GM23338 (cell line): ENCODE measurements at places on chromosomes 3 and 15. TPM values are rescaled to one million over a fixed set of nuclear protein-coding genes. Genes with fewer than 3 reads are reported as not detected.

Gene GP9
- not detected in 2 replicates for total RNA-seq

Gene ZNF654
- total RNA-seq: 7.5 and 9.9 TPM in 2 replicates

Gene TMCO5A
- not detected in 2 replicates for total RNA-seq

Gene RFTN1
- 6.8 and 7.2 TPM in 2 replicates for total RNA-seq

DNA sequence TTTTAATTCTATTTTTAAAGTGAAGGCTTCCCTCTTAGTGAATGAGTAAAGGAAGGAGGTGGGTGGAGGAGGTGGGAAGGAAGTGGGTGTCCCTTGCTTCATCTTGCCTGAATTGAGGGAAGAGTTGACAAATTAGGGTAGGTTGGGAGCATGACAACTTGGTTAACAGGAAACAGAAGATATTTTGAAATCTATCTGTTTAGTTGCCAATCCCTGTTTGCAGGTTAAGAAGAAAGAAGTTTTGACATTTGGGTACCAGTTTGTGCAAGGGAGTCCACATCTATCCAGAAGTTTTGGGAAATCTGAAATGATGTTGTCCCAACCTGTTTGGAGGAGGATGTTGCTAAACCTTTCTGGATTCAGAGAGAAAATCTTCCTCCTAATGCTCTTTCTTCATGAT lies 204.1 kb upstream of the SUCLG2 start:
- DNase-seq: no peak

GRCh38 chr15:80804970-80805495 lies 25.9 kb downstream of the CEMIP start:
- DNase-seq: peak; percentile 21

GRCh38 chr15:63013052-63013808 lies 29.3 kb upstream of the TPM1 start:
- DNase-seq: no peak

DNA sequence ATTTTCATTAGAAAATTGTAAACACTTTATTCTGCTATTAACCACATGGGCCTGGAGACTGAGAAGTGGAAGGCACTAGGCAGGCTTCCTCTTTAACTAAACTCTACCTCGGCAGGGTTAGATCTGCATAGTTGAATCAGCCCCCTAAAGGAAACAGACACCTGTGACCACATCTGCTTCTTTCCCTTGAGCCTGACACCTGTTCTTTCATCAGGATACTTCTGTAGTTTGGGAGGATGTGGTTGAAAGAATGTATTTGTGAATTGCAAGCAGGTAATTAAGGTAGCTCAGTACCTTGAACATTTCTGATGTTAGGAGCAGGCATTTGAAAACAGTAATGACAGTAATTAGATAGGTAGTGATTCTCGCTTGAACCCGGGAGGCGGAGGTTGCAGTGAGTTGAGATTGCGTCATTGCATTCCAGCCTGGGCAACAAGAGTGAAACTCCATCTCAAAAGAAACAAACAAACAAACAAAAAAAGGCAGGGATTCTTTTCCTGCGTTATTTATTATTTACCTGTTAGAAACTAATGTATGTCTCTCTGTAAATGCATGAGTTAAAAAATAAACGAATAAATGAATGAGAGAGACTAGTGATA lies 468.5 kb downstream of the NLGN1 start:
- peak; percentile 83 for DNase-seq

DNA sequence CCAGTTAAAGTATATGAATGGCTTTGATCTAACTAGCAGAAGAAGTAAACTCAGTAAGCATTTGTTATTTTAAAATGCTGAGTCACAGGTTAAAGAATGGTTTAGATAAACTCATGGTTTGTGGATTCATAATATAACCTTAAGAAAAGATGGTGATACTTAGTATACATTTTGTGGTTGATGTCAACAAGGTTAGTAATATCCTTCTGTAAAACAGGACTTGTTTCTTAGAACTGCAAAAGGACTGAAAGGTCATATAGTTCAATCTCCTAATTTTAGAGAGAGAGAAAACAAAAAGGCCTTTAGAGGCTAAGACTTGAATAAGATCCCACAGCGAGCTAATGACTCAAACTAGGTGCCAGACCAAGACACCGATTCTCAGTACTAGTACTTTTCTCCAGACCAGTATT lies 50.0 kb downstream of the STRIT1 start:
- DNase-seq: no peak

DNA sequence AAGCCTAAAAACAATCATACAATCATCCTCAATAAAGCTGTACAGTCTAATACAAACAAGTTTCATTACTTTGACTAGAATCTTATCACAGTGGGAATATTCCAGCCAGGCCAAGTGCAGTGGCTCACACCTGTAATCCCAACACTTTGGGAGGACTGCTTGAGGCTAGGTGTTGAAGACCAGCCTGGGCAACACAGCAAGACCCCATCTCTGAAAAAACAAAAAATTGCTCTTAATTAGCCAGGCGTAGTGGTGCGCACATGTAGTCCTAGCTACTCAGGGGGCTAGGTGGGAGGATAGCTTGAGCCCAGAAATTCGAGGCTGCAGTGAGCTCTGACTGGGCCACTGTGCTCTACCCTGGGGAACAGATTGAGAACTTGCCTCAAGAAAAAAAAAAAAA lies 3.3 kb downstream of the RPN1 start:
- DNase-seq: no peak
